CD4-positive, alpha-beta T cell treated with Interleukin-1 beta for 1 hour (primary cell): ENCODE measurements at places on chromosomes 11 and 22.

DNA sequence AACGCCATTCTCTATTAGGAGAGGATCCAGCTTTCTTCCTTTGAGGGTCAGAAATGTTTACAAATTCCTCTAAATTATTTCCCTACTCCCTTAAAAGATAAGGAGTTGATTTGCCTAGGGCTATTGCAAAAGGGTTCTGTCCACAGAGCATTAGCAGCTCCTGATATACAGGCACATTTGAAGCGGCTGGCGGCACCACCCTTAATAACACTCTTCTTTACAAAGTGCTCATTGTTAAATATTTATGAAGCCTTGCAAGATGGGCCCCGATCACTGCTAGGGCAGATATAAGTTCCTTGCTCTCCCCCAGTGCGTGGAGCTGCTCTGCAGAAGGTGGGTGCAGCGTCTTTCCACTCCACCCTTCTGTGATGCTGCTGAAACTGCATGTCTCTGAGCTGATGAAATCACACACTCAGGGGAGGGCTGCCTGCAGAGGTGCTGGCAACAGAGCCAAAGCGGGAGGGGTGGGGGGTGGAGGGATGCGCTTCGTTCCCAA lies 116.7 kb upstream of the NTM start:
- DNase-seq, result no peak

DNA sequence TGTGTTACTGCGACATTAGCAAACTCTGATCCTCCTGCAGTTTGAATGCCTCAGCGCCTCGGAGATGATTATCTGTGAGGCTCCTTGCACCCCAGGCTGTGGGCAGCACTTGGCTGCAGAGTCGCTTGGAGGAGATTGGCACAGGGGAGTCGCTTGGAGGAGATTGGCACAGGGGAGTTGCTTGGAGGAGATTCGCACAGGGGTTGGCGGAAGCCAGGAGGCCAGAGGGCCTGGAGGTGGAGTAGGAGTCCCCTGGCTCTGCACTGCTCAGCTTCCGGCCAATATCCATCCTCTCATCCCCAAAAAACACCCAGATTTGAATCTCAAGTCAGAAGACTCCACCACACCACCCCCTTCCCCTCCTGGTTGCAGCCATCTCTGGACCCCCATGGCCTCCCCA lies 192.6 kb upstream of the NECTIN1 start:
- DNase-seq, result no peak

- no peak for DNase-seq
These were observed 24.8 kb upstream of the RCN1 start for GRCh38 chr11:32065865-32066629.

DNA sequence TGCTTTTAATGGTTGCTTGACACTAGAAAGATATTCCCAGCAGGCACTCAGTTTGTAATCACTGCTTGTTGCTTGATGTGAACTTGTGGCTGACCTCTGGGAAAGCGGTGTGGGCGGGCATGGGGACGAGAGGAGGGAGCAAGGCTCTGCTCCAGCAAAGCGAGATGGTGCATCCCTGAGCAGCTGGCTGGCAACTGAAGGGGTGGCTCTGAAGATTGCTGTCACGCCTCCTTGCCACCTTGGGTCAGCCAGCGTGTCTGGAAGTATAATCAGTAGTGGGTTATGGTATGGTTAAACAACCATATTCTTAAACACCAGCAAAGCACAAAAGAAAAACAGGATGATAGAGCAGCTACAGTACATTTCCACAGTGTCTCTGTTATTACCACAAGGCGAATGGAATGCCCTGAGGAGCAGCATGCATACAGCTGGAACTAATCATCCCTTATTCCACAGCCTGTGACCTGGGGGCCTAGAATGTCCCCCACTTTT lies 124.5 kb downstream of the TRIM44 start:
- DNase-seq, result no peak

DNA sequence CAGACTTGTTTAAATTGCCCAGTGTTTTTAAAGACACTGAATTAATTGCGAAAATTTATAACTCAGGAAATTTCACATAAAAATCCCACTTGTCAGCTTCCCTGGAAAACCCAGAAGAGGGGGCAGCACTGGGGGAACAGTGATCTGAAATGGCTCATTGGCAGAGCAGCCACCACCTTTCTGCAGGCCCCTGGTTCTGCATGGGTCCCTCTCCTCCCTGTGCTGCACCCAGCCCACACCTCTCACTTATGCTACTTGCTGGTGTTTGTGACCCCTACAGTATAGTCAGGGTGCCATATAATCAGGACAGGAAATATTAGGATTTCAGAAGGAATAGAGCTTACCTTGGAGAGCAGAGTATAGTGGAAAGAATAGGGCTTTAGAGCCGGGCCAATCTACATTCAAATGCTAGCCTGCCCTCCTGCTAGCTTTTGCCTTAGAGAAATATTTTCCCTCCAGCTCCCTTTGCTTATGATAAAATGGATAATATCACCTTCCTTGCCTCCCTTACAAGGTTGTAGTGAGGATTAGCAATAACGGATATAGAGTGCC lies 28.5 kb upstream of the C11orf96 start:
- DNase-seq, result no peak

- DNase-seq, result no peak
These were observed 36.6 kb upstream of the PCF11 start for GRCh38 chr11:83120327-83120726.

DNA sequence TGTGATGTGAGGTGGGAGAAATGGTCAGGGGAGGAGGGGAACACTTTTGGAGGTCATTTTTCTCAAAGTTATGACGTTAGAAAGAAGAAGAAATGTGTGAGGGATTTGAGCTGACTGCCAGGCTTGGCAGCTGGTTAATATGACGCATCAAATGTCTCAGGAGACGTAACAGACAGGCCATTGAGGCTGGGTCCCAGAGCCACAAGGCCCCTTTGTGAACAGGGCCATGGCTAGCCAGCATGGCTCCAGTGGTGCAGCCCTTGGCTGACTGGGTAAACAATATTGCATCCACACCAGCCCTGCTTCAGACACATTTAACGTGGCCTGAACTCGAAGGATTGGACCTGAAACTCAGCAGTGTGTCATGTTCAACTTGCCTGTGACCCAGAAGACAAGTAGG lies 34.3 kb downstream of the AMOTL1 start:
- DNase-seq, result no peak

- DNase-seq, result no peak
These were observed 162.3 kb upstream of the GRK3 start for GRCh38 chr22:25402160-25402500.

DNA sequence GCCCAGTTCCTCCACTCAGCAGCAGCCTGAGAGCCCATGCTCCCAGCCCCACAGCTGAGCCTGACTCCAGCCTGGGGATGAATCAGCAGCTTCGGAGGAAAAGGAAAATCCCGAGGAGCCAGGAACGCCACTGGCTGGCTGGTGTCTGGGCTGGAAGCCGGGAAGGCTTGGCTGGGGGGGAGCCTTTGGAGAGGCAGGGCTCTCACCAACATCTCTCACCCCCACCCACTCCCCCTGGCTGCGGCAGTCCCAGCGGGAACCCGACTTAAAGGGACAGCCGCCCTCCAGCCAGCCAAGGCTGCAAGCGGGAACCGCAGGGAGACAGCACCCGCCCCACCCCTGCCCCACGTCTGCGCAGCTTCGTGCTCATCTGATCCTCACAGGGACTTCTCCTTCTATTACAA lies 28.4 kb downstream of the KIAA0930 start:
- no peak for DNase-seq

GRCh38 chr11:74256378-74257133 lies 54.9 kb downstream of the P4HA3 start:
- DNase-seq, result no peak

DNA sequence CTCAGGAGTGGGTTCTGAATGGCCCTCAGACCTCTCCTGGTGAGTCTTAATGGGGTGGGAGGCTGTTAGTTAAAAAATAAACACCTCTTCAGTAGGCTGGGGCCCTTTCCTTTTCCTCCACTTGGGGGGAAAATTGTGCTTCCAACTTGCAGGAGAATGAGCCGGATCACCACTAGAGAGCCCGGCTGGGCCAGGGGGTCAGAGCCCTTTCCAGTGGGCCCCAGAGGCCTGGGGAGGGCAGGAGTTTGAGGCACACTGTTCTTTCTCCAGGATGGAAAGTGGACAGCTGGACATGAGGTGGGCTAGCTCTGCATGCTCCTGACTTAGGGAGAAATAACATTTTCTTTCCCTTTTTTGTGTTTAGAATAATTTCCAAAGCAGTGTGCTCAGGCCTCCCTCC lies 32.8 kb downstream of the B3GAT1 start:
- no peak for DNase-seq

DNA sequence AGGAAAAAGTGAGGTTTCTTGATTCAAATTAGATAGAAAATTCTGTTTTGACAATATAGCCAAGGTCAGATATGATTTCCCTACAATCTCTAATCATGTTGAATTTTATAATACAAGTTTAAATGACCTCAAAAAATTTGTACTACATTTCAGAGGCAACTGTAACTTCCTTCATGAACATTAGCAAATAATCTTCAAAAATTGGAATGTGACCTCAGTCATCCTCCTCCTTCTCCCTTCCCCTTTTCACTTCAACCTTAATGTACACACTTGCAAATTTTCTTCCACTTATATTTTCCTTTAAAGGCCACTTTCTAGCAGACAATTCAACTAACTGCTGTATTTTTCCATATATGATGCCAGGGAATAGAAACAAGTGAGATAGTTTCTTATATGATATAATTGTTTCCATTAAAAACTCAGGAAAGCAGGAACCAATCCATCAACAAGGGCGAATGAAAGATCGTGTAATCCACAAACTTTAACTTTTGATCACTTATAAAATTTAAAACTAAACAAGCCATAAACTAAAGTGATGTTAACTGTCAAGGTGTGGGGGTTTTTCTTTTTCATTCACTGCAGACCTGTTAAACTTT lies 60.3 kb downstream of the MAML2 start:
- DNase-seq, result no peak

- DNase-seq, result no peak
These were observed 31.6 kb upstream of the MPPED2 start for GRCh38 chr11:30617762-30618161.
